Fibroblast of villous mesenchyme (primary cell): ENCODE measurements at places on chromosomes 16 and 17. TPM values are rescaled to one million over a fixed set of nuclear protein-coding genes. Genes with fewer than 3 reads are reported as not detected.

CD300LB gene
- total RNA-seq: not detected in 2 replicates

RPUSD1 gene
- total RNA-seq: 21.2 and 32.2 TPM in 2 replicates

CLEC10A gene
- total RNA-seq: not detected in 2 replicates

KRT20 gene
- not detected in 2 replicates for total RNA-seq

C17orf113 gene
- total RNA-seq: under 0.01 and 0.32 TPM in 2 replicates

SCGB1C2 gene
- total RNA-seq: not detected in 2 replicates

HOXB6 gene
- 1.3 and 1.6 TPM in 2 replicates for total RNA-seq

ADGRG3 gene
- not detected in 2 replicates for total RNA-seq

MILR1 gene
- total RNA-seq: 2.6 and 3.9 TPM in 2 replicates

GRCh38 chr16:18803569-18804462 lies 2.5 kb upstream of the ARL6IP1 start:
- DNase-seq: peak; percentile 63

DNA sequence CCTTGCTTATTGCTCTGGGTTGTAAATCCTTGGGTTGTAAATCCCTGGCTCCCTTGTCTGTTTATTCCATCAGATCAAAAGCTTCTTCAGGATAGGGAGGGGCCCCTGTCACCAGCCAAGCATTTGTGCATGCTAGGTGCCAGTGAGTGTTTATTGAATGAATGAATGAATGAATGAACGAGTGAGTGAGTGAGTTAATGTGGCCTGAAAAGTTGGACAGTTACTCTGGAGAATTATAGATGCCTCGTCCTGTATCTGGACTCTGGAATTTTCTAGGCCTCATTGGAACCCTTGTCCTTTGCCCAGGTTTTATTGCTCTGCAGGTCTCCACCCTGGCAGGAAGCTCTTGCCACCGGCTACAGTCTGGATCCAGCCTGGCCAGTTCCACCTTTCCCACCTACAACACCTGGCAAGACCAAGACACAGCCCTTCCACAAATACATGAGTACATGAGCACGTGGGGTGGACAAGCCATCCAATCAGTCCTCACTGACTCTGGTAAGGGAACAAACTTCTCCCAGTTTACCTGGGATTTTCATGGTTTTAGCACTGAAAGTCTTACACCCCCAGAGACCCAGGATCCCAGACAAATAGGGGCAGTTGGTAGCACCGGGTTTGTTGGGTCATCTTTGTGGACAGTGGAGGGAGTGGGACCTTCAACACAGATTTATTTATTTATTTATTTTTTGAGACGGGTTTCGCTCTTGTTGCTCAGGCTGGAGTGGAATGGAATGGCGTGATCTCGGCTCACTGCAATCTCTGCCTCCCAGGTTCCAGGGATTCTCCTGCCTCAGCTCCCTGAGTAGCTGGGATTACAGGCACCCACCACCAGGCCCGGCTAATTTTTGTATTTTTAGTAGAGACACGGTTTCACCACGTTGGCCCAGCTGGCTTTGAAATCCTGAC lies 14.7 kb upstream of the CDH1 start:
- no peak for DNase-seq

DNA sequence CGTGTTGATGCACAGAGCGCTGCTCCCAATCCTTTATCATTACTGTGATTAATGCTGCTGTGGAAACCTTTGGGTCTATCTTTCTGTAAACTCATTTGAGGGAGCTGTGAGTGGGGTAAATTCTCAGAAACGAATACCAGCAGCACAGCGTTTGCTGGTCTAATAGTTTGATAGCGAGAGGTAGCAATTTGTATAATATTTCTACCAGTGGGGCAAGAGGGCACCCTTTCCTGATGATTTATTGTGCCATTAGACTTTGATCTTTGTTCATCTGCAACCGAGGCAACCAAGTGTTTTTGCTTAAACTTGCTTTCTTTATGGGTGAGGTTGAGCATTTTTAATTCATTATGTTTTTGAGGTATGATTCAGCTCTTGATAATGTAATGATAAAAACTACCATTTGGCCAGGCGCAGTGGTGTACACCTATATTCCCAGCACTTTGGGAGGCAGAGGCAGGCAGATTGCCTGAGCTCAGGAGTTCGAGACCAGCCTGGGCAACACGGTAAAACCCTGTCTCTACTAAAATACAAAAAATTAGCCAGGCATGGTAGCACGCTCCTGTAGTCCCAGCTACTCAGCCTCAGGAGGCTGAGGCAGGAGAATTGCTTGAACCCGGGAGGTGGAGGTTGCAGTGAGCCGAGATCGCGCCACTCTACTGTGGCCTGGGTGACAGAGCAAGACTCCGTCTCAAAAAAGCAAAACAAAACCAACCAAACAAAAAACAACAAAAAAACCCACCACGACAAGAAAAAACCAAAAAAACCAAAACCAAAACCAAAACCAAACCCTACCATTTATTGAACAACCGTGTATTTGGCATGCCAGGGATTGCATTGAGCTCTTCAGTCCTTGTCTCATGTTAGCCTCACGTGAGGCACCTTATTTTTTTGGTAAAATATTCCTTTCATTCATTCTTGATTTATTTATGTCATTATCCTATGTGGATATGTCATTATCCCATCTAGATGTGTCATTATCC lies 81.5 kb downstream of the PLCG2 start:
- DNase-seq: no peak

DNA sequence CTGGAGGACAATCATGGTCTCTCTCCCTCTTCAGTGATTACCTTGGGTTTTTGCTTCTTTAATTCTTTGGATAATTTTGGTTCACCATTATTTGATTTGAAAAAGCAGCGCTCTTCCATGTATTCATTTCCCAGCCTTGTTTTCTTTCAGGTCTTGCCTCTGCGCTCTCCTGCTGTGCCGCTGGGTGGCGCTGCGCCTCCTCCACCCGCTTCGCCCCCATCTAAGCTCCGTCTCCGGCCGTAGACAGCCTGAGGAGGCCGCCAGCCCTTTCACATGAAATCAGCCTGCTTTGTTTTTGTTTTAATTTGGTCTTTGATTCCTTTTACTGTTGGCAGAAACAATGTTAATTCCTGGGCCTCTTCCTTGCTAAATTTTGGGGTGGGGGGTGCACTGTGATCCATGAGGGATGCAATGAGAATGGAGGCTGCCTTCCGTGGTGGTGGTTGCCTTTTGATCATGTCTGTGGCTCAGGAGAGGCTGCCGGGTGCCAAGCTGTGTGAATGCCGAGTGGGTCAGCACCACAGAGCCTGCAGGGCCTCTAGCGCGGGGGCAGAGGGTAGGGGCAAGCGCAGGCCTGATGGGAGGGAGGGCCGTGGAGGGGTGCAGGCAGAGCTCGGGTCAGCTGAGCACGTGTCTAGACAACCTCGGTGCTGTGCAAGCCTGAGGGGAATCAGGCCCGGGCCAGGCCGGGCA lies 64.1 kb downstream of the PLD6 start:
- DNase-seq: peak; percentile 52

- no peak for DNase-seq
Observed at GRCh38 chr17:48575066-48575582, 3.0 kb downstream of the HOXB4 start.

- DNase-seq: no peak
Observed at GRCh38 chr17:19673623-19674022, 25.1 kb downstream of the ALDH3A2 start.

- no peak for DNase-seq
Observed at GRCh38 chr16:83717308-83717707, 90.5 kb upstream of the HSBP1 start.

DNA sequence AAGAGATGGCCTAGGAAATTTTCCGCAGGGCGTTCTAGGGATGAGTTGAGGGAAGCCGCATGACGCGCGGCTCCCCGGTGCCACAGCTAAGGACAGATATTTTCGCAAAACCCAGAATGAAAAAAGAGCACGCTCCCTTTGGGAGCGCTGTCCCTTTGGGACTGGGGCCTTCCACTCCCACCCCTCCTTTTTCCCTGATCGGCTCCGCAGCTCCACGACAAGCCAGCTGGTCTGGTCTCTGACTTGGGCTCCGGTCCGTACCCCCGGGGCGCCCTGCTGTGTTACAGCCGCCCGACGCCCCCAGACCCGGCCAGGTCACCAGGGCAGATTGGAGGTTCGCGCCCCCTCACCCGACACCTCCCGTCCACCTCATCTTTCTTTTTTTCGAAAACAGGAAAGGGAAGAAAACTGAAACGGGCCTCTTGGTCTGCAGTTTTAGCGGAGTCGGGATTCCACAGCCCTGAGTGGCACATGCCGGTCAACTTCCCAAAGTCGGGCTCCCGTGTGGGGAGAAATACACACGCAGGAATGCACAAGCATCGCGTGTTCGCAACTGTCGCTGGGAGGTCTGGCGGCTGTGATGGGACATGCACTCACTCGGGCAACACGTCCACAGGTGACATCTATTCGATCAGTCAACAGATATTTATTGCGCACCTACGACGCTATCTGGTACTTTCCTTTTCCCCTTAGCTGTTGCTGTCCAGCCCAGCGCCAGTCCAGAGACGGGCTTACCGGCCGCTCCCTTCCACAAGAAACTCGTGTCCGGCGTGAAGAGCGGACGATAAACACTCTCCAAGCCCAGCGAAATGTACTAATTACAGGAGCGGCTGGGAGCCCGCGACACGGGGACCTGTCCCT lies 3.9 kb upstream of the SOX9 start:
- DNase-seq: peak; percentile 27

DNA sequence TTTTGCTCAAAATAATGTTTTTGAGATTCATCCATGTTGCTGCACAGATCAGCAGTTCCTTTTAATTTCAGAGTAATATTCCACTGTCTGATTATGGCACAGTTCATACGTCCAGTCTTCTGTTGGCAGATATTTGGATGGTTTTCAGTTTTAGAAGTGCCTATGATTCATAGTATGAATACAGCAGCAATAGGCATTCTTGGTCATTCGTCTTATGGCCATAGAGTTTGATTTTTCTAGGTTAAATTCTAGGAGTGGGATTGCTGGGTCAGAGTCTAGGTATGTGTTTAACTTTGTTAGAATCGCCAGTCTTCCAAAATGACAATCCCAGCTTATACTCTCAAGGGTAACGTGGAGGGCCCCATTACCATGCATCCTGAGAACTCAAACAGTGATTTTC lies 11.5 kb upstream of the IL34 start:
- no peak for DNase-seq

DNA sequence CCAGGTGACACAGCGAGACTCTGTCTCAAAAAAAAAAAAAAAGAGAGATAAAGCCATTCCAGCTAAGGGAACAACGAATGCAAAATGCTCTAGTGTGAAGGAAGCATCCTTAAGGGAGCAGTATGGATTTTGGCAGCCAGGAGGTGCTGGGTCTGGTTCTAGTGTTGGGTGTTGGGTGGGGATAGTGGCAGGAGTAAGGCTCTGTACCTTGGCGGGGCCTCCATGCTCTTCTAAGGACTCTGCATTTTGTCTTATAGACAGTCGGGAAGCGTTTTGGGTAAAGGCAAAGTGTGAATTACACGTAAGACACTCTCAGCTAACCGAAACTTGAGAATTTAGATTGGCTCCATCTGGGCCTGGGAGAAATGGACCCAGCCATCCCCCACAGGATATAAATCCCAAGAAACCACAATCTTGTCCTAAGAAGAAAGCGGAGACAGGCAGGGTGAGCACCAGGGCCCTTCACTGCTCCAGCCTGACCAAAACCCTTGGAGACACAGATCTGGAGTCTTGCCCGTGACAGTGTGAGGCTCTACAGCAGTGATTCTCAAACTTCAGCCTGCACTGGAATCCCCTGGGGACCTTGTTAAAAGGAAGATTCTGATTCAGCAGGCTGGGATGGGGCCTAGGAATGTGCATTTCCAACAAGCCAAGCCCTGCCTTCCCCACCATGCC lies 33.1 kb upstream of the PHB1 start:
- DNase-seq: peak; percentile 48

DNA sequence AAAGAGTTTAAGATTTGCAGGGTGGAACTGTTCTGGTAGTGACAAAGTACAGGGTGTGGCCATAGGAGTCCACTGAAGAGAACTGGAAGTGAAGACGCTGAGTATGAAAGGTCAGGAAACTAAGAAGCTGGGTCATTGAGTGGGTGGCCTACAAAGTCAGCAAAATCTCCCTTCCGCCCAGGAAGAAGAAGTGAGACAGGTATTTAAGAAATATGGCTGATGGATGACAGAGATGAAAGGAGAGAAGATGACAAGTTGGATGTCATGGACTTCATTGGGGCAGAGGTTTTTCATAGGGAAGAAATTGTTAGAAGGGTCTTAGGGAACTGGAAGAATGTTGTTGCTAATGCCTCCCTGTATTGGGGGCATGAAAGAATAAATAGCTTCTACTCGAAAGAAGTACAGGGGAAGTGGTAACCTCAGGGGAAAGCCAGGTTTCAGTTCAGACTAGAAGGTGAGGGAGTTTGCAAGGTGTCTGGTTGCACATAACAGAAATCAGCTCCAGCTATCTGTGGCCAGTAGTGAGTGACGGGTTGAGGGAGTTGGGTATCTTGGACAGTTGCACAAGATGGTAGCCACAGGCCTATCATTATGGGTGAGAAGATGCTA lies 33.6 kb upstream of the MED13 start:
- no peak for DNase-seq

DNA sequence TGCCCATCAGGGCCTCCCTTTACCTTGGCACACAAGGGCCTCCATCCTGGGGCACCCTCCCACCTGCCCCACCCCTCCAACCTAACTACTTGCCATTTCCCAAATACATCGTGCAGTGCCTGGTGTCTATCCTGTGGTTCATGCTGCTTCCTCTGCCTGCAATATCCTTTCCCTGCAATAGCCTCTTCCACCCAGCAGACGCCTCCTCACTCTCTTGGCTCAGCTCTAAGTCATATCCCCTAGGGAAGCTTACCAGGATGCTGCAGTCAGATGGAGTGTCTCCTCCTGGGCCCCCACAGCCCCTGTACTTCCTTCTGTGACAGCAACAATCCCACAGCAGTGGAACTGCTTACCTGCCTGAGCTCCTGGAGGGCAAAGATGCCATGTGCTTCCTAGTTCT lies 36.7 kb downstream of the CCDC182 start:
- DNase-seq: no peak

DNA sequence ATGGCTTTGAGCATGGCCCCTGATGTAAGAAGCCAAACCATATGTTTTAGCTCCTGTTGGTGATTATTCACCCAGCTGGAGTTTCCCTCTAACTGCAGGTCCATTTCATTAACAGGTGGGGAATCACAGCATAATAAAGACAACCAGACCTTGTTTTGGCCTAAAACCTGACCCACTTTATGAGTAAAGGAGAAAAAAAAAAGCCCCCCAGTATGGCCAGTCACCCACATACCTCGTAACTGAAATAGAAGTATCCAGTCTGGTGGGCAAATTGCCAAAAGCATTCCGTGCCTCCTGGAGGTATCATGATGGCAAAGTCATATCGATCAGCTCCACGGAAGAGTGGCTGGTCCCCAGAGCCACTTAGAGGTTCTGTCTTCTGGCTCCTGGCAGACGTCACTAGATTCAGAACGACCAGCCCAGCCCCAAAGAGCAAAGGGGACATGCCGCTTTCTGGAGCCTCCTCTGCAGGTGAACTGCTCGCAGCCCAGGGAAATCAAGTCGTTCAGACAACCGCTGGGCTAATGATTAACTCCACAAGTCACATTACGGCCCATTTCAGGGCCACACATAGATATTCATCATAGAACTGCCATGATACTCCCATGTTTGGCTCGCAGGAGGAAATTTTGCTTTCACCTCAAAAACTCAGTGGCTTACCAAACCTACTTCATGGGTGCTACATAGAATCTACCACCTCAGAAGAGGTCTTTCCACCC lies at the start of gene TMED6:
TSS of gene TMED6 (minus strand) at position 478 of the 719 bp plus-strand sequence. CDS start at position 445, 33 bp downstream.
- no peak for DNase-seq
